Upper lobe of left lung (tissue), 6 donors: ENCODE measurements at places on chromosomes 6 and 20. TPM values are rescaled to one million over a fixed set of nuclear protein-coding genes. Genes with fewer than 3 reads are reported as not detected.

DNA sequence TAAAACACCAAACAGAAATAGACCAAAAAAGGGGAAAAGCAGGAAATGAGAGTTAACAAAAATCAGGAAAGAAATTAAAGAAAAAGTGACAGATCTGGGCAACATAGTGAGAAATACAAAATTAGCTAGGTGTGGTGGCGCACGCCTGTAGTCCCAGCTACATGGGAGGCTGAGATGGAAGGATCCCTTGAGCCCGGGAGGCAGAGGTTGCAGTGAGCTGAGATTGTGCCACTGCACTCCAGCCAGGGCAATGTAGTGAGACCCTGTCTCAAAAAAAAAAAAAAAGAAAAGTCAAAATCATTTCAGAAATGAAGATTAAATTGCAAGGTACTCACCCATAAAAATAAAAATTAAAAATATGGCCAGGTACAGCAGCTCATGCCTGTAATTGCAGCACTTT, 13.0 kb upstream of the GRM4 start:
- DNase-seq, result no peak
- no peak overlapping the region for H3K27ac ChIP-seq
- H3K27me3 ChIP-seq, result no peaks in the 10 kb centered on the region
- peaks cover 6% of the 10 kb centered on the region for H3K4me1 ChIP-seq
- H3K36me3 ChIP-seq, result no peaks in the 10 kb centered on the region
- no peak overlapping the region for H3K4me3 ChIP-seq

- no peaks in the 10 kb centered on the region for H3K27me3 ChIP-seq
- H3K36me3 ChIP-seq, result no peaks in the 10 kb centered on the region
- H3K27ac ChIP-seq, result no peak overlapping the region
- no peak for DNase-seq
- H3K4me1 ChIP-seq, result no peaks in the 10 kb centered on the region
- H3K4me3 ChIP-seq, result no peak overlapping the region
Measured at GRCh38 chr6:28737750-28738395, 185.9 kb downstream of the TRIM27 start.

- H3K4me1 ChIP-seq, result no peaks in the 10 kb centered on the region
- H3K27ac ChIP-seq, result no peak overlapping the region
- H3K27me3 ChIP-seq, result no peaks in the 10 kb centered on the region
- no peak for DNase-seq
- H3K36me3 ChIP-seq, result no peaks in the 10 kb centered on the region
Measured at GRCh38 chr6:49606721-49607390, 29.8 kb downstream of the RHAG start.

GRCh38 chr20:34522969-34523871, 7.0 kb downstream of the DYNLRB1 start:
- peaks cover 10% of the 10 kb centered on the region for H3K36me3 ChIP-seq
- no peaks in the 10 kb centered on the region for H3K27me3 ChIP-seq
- peak overlapping the region; percentile 40 for H3K27ac ChIP-seq
- peaks cover 51% of the 10 kb centered on the region for H3K4me1 ChIP-seq
- no peak overlapping the region for H3K4me3 ChIP-seq

GRCh38 chr6:13695252-13695651, 16.4 kb downstream of the RANBP9 start:
- DNase-seq, result no peak
- no peaks in the 10 kb centered on the region for H3K27me3 ChIP-seq
- H3K4me1 ChIP-seq, result peaks cover 7% of the 10 kb centered on the region
- H3K36me3 ChIP-seq, result no peaks in the 10 kb centered on the region
- H3K4me3 ChIP-seq, result no peak overlapping the region

Gene CD24
- total RNA-seq, result 34.4 TPM

DNA sequence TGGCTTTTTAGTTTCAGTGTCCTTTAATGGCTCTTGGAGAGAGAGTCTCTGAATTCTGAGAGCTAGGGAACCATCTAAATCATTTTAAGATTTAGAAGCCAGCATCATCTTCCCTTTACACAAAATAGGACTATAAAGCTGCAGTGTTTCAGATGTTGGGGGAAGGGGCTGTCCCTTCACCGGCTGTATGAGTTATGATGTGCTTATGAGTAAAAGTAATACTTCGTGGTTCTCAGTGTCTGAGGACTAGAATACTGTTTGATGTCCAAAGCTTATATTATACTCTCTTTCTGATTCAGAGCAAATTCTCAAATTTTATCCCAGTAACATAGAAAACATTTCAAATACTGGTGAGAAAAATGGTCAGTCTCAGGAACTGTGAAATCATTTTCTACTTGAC, 63.5 kb upstream of the FAM8A1 start:
- no peak overlapping the region for H3K27ac ChIP-seq
- H3K27me3 ChIP-seq, result no peaks in the 10 kb centered on the region
- no peak overlapping the region for H3K4me3 ChIP-seq

DNA sequence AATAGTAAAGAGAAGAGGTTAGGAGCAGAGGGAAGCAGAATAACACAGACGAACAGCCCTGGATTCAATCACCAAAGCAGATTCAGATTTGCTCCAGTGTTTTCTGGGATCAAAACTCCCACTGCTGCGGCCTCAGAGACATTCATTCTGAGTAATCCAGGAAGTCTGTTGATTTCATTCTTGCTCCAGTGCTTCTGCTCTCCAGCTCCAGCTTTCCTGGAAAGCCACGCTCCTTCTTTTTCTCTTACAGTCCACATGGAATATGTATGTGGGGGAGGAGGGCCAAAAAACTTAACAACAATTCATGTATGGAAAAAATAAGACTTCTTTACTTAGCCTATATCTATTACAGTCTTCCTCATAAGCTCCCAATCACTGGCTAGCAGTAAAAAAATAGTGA, 26.4 kb upstream of the UST start:
- H3K36me3 ChIP-seq, result no peaks in the 10 kb centered on the region
- no peaks in the 10 kb centered on the region for H3K4me1 ChIP-seq
- H3K27me3 ChIP-seq, result no peaks in the 10 kb centered on the region
- no peak overlapping the region for H3K4me3 ChIP-seq

DNA sequence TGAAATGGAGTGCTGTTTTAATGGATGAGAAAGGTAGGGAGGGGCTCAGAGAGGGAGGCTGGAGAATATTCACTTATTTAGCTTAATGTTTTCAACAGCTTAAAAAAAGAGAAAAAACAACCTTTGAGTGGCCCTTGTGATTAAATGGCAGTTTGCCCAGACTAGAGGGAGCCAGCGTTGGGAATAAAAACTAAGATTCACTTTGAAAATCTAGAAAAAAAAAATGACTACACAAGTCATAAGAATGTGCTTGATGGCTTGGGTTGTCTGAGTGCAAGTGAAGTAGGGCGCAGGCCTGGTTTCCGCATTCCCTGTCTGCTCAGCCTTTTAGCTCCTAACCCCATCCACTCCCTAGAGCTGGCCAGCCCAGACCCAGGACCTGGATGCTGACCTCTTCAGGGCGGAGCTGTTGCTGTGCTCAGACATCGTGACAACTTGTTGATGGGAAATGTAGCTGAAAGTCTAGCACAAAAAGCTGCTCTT, 28.9 kb downstream of the UTRN start:
- DNase-seq, result peak; percentile 88
- H3K4me1 ChIP-seq, result peaks cover 49% of the 10 kb centered on the region
- H3K27ac ChIP-seq, result peak overlapping the region; percentile 87
- no peaks in the 10 kb centered on the region for H3K27me3 ChIP-seq

Gene HCRTR2
- total RNA-seq, result not detected

DNA sequence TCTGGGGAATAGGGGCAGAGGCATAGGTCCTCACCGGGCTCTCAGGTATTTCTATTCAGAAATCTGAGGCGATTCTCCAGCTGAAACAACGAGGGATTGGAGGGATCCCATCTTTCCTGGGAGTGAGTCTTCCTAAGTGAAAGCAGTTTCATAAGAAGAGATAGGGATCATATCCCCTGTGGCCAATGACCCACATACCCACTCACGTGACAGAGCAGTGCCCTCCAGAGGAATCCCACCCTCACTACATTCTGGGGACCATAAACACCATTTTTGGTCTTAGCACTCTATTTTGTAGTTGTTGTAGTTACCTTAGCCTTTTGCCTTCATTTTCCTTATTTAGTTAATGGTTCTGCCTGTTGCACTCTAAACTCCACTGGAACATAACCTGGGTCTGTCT, 121.1 kb downstream of the GPR63 start:
- H3K27me3 ChIP-seq, result no peaks in the 10 kb centered on the region
- H3K27ac ChIP-seq, result no peak overlapping the region
- no peaks in the 10 kb centered on the region for H3K36me3 ChIP-seq

DNA sequence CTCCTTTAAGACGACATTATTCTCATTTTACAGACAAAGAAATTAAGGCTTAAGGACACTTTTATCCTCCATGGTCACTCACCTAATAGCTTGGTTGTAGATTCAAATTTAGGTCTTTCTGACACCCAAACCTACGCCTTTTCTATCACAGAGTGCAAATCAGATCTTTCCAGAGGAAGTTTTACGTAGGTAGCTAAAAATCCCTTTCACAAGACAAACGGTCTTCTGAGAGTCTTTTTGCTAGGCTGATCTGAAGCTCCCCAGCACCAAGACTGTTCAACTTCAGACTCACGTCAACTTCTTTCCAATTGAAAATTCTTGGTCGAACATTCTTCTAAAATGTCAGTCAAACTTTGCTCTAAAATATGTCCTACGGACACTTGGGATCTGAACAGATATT, 46.5 kb downstream of the BLOC1S5 start:
- peaks cover 6% of the 10 kb centered on the region for H3K36me3 ChIP-seq
- no peaks in the 10 kb centered on the region for H3K27me3 ChIP-seq
- H3K4me3 ChIP-seq, result no peak overlapping the region

GRCh38 chr6:139882977-139883728, 508.7 kb upstream of the CITED2 start:
- H3K27ac ChIP-seq, result no peak overlapping the region
- no peaks in the 10 kb centered on the region for H3K36me3 ChIP-seq
- no peak for DNase-seq
- H3K4me3 ChIP-seq, result no peak overlapping the region
- H3K4me1 ChIP-seq, result no peaks in the 10 kb centered on the region
